ENCODE measurements at places on chromosomes 16 and 17.

DNA sequence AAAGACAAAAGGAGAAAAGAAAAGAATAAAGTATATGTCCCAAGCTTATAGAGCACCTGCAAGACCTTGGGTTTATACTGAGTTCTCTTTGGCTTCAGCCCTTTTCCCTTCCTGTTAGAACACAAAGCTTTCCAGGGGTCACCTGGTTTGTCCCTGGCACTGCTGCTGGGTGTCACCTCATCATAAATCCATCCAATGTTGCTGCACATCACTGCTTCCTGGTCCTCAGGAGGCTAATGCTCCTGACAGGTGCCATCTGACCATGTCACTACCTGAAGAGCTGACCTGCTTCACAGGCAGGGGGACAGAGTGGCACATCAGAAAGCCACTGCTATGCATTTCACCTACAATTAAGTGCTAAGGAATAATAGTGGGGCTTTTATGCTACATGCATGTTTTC is 164.6 kb upstream of the ELAC2 start:
- no peak for DNase-seq

- DNase-seq = no peak
Measured at GRCh38 chr17:15744885-15745284, 12.8 kb downstream of the TBC1D26 start.

- DNase-seq = no peak
Measured at GRCh38 chr16:17252701-17253100, 218.1 kb downstream of the XYLT1 start.

GRCh38 chr17:50208611-50209061 is 7.2 kb upstream of the COL1A1 start:
- no peak for DNase-seq

GRCh38 chr16:14392960-14393359 is 237.1 kb downstream of the PARN start:
- no peak for DNase-seq

DNA sequence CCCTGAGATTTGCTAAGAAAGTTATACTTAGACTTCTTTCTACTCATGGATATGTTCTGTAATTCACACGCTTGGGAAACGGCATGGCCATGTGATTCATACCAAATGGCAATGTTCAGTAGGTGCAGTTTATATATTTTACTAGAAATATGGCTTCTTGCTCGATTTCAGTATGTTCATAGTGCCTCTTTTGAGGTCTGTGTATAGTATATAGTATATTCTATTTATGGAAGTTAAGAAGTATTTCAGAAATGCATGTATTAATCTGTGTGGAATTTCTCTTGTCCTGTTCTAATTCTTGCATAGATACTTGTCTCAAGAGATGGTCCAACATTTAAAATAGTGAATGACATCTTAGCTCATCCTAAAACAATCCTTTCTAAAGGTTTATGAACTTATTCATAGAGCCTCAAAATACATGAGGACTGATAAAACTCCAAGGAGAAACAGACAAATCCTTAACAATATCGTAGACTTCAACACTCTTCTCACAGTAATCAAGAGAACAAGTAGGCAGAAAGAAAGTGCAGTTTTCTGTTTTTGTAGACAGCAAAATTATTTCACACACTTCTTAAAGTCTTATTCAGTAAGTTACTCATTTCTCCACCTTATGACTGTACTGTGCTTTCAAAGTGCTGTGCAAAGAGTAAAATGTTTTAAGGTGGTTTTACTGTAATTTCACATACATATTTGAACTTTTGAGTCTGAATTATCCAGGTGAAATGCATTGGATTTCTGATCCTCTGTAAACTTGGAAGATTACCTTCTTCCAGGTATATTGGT is 11.1 kb downstream of the BPTF start:
- DNase-seq = peak; percentile 60

DNA sequence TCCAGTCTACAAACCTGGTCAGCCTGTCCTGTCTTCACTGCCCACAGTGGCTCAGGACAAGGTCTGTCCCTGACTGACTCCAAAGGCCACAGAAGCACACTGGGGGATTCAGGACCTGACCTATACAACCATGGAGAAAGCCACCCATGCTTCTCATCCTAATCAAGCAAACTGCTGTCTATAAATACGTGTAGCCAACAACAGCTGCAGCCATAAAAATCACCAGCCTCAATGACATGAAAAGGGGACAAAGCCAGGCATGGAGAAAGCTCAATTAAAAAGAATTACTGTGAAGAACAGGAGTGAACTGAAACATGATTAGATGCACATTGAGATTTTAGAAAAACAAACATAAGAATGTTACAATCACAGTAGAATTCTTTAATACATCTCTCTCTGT is 170.1 kb downstream of the CDK5R1 start:
- no peak for DNase-seq

DNA sequence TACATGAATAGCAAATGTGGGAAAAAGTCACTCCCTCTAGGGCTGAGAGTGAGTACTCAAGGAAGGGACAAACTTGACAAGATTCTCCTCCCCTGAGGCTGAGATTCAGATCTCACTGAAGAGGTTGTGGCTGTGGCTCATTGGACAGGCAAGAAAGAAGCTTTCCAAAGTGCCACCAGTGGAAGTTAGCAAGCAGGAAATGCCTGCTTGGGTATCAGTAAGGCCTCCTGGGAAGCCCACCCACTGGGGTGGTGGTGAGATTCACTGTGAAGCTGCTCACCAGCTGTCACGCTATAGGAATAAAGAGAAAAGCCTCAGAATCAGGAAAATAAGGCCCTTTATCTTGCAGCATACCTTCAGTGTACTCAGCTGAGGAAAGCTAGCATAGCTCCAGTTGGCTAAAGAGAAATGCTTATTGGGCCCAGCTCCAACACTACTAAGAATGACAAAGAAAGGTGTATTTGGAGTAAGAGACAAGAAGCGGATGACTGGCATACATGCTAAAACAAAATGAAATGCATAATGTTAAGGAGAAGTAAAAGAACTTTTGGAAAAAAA is 274.4 kb upstream of the TOM1L1 start:
- DNase-seq = no peak

- no peak for DNase-seq
Measured at GRCh38 chr17:64289741-64290141, 26.7 kb upstream of the TEX2 start.

DNA sequence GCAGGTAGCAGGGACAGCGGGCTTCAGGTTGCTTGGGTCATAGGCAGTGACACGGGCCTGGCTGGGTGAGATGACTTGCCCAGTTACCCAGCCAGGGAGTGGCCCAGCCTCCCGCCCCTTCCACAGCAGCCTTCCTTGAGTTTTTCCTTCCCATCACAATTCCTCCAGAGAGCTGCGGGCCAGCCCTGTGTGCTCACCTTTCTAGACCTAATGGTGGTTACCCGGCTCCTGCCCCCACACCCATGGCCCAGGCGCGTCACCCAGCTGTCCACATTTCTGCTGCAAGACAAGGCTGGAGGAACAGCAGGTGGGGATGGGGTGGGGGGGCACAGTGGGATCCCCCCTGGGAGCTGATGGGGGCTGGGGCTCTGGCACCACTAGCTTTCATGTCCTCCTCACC is 203.2 kb downstream of the NTN1 start:
- DNase-seq = no peak

GRCh38 chr17:7238420-7239090 is 702 bp downstream of the PHF23 start:
- DNase-seq = no peak

GRCh38 chr16:24850289-24850938 is 4.7 kb downstream of the SLC5A11 start:
- DNase-seq = no peak

DNA sequence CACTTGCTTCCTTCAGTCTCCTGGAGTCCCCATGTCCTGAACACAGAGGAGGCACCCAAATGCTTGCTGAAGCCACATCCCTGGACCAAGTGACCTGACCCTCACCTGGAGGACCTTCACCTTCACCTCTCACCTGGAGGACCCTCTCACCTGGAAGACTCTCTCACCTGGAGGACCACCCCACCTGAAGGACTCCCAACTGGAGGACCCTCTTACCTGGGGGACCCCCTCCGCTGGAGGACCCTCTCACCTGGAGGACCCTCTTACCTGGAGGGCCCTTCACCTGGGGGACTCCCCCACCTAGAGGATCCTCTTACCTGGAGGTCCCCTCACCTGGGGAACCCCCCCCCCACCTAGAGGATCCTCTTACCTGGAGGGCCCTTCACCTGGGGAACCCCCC is 573 bp upstream of the CDK10 start:
- DNase-seq = no peak

- no peak for DNase-seq
Measured at GRCh38 chr17:71472809-71473789, 647.7 kb upstream of the SOX9 start.

GRCh38 chr16:65037556-65037955 is 84.3 kb downstream of the CDH11 start:
- no peak for DNase-seq
